ENCODE measurements at places on chromosomes 4 and X. TPM values are rescaled to one million over a fixed set of nuclear protein-coding genes. Genes with fewer than 3 reads are reported as not detected.
A peak's percentile ranks its signal among the peaks of the same experiment; 100 is the strongest.

DNA sequence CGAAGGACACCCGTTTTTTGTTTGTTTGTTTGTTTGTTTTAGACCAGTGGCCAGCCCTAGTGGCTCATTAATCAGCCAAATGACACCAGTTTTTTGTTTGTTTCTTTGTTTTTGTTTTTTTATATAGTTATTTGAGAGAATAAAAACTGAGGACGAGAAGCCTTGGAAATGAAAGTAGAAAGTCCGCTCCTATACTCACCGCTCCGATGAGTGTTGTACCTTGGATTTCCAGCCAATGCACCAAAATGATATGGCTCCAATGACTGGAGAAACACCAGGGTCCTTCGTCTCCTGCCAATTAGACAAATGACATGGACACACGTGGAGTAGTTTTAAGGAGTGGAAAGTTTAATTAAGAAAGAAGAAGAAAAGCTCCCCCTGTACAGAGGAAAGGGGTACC is 87.9 kb downstream of the ZXDA start:
- no peak for DNase-seq

DNA sequence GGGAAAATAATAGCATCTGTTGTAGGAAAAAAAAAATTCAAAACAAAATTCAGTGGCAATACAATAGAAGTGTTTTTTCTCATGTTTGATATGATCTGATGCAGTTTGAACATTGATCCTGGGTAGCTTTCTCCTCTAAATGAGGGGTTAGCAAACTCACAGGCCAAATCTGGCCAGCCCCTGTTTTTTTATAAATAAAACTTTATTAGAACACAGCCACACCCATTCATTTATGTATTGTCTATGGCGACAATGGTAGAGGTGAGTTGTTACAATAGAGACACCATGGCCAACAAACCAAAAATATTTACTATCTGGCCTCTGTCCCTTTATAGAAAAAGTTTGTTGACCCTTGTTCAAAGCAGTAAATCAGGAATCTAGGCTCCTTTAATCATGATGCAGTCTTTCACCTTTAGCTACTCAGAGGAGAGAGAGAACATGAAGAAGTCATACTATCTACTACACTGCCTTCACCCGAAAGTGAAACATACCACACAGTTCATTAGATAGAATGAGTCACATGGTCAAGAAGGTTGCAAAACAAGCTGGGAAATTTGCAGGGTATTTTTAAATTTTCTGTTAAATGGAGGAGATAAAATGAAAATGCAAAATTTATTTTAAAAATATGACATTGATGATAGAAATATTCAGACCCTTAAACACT is 186.6 kb upstream of the MAOA start:
- no peak for DNase-seq

DNA sequence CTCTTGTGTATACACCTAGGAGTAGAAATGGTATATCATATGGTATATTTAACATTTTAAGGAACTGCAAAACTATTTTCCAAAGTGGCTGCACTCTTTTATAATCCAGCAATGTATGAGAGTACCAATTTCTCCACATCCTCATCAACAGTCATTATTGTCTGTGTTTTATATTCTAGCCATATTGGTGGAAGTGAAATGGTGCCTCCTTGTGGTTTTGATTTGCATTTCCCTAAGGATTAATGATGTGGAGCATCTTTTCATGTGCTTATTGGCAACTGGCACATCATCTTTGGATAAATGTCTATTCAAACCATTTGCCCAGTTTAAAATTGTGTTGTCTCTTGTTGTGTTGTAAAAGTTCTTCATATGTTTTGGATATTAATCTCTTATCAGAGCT is 9.6 kb downstream of the BMP15 start:
- no peak for DNase-seq

GRCh38 chrX:19626230-19626629 is 110.9 kb upstream of the MAP3K15 start:
- no peak for DNase-seq

GRCh38 chr4:109026588-109026987 is 263.7 kb upstream of the ETNPPL start:
- DNase-seq, result no peak

DNA sequence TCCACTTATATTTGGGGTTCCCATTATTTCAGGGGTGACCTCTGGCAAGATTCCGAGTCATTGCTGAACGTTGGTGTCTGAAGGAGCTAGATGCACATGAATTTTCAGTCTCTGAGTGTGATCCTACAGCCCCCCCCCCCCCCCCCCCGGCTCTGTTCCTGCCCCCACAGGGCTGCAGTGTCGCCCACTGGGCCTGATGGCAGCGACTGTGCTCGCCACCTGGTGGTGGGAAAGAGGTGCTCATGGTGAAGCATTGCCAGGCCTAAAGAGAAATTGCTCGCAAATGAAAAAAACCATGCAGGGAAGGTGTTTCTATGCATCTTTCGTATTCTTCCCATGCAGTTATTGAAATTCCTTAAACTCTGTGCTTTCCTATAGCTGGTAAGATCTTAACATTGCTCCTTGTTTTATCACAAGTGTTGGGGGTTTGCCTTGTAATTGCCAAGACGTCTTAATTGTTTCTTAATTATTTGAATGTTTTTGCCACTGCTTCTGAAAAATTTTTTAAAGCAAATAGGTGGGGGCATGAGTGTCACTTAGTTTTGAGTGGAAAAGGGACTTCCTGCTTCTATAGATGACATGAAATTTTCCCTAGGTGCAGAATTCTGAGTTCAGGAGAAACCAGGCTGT is 63.2 kb downstream of the CLDN22 start:
- peak; percentile 86 for DNase-seq

DNA sequence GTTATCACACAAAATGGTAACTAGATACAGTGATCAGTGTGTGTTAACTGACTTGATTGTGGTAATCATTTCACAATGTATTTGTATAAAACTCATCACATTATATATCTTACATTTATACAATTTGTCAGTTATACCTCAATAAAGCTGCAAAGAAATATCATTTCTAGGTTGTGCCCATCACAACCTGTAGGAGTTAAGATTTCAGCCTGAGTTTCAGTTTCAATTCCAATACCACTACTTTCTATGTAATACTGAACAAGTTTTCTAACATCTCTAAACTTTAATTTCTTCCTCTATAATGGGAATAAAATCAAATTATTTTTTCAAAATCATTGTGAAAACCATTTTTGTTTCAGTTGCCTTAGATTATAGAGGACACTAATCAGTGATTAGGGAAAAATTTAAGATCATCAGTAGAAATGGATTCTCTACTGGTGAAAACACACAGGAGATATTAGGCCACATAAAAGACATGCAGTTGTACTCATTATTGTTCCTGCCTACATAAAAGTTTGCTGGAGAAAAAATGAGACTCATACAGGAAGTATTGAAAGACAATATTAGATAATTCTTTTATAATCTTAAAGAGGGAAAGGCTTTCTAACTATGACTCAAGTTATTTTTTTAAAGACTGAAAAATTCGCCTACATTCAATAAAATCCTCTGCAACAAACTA is 18.4 kb upstream of the TBC1D1 start:
- DNase-seq, result no peak

DNA sequence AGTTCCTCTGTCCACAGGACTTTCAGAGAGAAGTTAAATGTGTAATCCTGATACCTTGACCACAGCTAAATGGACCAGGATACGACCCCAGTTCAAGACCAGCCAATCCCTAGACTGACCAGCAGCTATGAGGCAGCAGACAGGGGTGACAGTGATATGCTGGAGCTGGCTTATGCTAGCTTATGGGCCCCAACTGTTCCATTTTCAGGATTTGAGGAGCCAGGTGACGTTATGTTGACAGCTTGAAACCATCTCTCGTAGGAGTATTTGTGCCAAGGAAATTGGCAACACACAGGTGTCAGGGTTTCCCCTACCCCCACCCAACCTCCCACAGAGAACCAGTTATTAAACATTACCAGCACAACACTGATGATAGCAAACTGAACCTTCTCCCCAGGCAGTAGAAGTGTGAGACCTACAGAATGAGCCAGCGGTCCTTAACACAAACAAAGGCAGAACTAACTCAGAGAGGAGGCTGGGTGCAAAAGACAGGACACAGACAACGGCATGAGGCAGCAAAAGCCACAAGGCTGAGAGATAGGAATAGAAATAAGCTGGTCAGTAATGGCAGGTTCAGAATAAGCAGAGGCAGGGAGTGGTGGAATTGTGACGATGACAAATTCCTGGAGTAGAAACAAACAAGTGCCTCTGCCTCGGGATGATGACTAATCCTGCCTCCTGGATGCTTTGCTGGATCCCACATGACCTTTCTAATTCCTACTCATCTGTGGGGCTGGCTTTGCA is 85.6 kb upstream of the CPEB2 start:
- DNase-seq, result peak; percentile 56

The TLR7 gene
- not detected for total RNA-seq

- DNase-seq, result no peak
These were observed 11.7 kb downstream of the TRIM2 start for GRCh38 chr4:153215921-153216320.

GRCh38 chrX:111170017-111170416 is 74.0 kb downstream of the PAK3 start:
- DNase-seq, result no peak

The CYTL1 gene
- 3.7 TPM for total RNA-seq

The VCX2 gene
- not detected for total RNA-seq

DNA sequence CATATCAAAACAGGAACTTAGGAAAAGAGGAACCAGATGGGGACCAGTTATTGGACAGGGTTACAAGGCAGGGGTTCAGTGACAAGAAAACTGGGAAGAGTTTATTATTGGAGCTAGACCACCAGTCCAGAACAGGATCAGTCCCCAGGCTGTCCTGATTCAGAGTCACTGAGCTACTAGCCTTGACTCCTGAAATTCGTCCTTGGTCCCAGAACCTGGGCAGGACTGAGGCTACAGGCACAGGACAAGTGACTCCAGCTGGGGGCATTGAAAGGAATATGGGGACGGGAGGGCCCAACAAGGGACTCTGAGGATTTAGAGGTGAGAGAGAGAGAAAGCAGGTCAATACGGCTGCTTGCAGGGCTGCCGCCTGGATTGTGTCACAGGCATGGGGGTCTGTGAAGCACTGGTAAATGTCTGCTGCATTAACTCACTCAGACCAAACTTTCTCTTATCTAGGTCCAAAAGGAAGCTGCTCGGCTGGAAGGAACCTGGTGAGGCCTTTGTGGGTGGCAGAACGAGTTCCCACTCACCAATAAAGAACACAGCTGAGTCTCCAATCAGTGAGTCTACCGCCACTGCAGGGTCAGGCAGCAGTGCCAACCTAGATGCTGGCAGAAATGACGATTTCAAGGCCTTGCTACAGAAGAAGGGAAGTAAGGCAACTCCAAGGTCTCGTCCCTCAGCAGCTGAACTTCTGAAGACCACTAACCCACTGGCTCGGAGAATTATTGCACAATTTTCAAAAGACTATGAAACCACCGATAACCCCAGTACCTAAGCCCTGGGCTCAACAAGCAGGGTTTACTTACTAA is 11.3 kb upstream of the RTL5 start:
- no peak for DNase-seq

GRCh38 chrX:46642145-46642544 is 68.6 kb downstream of the CHST7 start:
- DNase-seq, result no peak

DNA sequence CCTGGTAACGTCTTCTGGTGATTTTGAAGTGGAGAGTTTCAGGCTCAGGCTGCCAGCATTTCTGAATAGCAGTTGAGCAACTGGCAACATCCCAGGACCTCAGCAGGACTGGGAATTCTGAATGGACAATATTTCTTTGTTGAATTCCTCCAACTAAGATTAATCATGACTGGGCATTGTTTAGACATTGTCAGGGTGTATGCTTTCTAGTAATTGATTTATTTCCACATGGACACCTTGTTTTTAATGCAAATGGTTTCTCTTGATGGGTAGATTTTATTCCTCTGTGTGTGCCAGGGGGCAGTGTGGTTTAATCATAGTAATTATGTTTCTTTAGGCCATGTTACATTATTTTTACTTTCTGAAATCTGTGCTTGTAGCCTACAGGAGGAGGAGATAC is 1004.7 kb upstream of the LCORL start:
- no peak for DNase-seq

The CYP2U1 gene
- total RNA-seq, result 2.3 TPM

GRCh38 chr4:86302251-86302650 is 57.6 kb downstream of the MAPK10 start:
- DNase-seq, result no peak

DNA sequence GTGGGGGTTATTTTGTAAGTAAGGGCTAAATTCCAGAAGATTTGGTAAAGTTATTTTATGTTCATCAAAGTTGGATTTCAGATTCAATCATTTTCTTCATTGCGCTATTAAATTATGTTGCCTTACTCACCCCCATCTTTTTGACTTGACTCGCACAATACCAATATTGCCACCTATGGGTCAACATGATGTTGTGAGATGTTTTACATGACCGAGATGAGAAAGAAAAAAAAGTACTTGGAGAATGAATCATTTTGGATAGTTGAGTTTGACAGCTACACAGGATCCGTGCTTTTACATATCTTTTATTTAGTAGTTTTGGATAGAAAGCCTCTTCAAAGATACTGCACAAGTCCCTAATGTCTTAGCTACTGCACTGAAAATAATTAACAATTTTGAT is 224.2 kb upstream of the EMCN start:
- no peak for DNase-seq

DNA sequence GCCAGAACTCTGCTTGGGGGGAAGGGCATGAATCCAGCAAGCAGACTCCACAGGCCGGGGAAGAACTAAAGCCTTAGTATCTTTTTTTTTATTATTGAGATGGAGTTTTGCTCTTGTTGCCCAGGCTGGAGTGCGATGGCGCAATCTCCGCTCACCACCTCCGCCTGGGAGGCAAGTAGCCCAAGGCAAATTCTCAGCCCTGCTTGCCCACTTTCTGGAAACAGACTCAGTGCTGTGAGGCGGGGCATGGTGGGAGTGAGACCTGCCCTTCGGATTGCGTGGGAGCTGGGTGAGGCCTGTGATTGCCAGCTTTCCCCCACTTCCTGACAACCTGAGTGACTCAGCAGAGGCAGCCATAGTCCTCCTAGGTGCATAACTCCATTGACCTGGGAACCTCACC is 348.8 kb downstream of the GASK1B start:
- DNase-seq, result no peak

The CXCL11 gene
- not detected for total RNA-seq

DNA sequence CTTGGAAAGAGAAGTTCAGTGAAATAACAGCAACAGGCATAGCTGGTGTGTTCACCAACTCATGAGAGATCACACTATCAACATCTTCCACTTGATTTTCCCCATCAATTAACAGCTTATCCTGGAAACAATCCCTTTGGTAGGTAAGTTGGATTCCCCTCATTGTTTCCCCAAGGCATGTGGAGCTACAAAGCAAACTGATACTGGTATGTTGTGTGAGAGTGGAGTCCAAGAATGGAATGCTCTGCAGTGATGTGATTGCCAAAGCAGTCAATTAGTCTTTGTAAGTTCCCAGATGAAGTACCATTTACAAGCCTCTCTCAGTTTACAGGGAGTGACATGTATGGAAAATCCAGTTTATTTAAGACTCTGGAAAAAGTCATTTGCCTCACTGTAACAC is 13.7 kb upstream of the XAGE2 start:
- no peak for DNase-seq

GRCh38 chr4:8492174-8492573 is 51.6 kb downstream of the TRMT44 start:
- no peak for DNase-seq

Measured in endodermal cell (in vitro differentiated cells).